ENCODE measurements at places on chromosomes 6 and 20.
A peak's percentile ranks its signal among the peaks of the same experiment; 100 is the strongest.

DNA sequence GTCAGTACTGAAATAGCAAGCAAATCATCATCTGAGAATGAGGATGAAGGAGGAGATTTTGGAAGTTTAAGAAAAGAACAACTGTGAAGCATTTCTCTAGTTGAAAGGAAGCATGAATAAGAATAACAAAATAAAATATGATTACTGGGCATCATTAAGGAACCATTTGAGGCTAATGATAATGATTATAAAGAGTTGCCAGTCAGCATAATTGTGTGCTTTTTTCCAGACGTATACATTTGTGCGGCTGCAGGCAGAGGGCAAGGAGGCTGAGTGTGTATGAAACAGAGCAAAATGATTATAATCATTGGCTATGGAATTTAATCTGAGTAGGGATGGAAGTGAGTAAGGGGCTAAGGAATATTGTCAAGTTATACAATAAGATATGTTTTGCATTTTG, 218.7 kb upstream of the FUT9 start:
- no peak for DNase-seq

DNA sequence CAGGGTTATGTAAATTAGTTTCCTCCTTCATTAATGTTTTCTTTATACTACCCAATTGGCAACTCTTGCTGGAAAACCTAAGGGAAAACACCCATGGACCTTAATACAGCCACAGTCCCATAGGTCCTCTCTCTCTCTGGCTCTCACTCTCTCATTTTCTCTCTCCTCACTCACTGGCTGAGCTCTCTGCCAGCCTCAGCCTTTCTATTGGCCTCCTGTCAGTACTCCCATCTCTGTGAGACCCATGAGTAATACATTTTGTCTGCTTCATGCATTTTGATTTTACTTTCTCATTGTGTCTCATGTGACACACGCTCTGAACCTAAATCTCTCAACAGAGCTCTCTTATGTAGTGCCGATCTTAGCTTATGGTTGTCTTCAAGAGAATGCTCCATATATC, 907.5 kb downstream of the C6orf118 start:
- DNase-seq, result no peak

GRCh38 chr6:117591405-117591804, 10.9 kb downstream of the GOPC start:
- no peak for DNase-seq

DNA sequence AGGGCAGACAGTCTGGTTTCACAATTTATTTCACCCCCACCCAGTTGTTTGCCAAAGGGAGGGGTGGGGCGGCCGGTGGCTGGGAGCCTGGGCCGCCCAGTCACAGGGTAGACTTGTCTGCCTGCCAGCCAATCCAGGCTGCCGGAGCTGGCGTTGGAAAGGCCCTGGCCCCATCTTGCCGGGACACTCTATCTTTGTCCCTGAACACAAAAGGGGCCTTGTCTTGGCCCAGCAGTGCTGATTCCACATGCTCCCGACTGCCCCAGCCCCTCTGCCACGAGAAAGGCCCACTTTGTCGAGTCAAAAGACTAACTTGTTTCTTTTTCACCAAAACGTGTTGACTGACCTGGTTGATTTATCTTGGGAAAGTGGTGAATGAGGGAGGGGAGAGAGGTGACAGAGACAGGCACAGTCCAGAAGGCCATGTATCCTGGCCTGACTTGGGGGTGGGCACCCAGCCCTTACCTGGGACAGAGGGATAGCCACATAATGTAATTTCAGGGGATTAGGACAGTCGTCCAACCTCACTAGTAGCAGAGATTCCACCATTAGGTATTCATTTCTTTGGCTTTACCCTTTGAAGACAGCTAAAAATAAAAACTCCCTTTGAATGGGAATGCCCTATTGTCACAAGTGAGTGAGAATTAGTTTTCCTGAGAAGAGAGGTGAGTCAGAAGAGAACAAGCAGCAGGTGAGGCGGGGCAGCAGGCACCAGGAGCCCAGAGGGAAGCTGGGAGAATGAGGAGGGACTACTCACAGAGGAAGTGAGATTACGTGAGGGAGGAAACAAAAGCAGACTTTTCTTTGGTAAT, 67.0 kb upstream of the SIRPA start:
- DNase-seq, result no peak

DNA sequence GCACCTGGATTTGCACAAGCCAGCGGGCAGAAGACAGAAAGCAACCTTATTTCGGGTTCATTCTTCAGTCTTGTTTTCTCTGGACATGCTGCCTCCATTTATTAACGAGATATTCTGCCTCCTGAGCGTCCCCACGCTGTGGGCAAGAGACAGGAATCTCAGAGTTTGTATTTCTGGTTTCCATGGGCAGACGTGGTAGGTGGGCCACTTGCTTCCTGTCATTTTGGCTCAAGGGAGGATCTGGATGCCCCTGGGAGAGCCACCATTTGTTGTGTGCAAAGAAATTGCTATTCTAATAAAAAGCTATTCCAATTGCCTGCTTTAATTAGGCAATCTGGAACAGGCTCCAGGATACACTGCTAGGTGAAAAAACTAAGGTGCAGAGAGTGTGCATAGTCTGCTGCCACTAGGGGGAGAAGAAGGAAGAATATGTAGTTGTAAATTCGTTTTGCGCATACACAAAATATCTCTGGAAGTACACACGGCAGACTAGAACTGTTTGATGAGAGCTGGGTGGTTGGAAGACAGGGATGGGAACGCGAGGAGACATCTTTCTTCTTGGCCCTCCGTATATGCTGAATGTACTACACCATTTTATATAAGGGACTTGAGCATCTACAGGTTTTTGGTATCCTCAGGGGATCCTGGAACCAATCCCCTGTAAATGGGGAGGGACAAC, 30.1 kb upstream of the SLC16A10 start:
- no peak for DNase-seq

DNA sequence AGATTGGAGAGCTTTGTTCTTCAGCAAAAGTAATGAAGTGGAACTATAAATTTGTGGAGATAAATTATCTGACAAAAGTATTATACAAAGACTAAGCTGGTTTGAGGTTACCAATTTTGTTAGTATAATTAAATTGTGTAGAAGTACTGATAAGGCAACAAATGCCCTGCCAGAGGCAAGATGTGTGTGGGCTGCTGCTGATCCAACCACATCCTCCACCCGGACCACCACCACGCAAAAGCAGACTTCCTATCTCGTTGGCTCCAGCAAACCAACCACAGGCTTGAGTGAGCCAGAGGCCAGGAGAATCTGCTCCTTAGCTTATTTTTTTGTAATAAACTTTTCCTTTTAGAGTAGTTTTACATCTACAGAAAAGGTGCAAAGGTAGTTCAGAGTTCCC, 1.1 kb upstream of the MYLK4 start:
- no peak for DNase-seq

DNA sequence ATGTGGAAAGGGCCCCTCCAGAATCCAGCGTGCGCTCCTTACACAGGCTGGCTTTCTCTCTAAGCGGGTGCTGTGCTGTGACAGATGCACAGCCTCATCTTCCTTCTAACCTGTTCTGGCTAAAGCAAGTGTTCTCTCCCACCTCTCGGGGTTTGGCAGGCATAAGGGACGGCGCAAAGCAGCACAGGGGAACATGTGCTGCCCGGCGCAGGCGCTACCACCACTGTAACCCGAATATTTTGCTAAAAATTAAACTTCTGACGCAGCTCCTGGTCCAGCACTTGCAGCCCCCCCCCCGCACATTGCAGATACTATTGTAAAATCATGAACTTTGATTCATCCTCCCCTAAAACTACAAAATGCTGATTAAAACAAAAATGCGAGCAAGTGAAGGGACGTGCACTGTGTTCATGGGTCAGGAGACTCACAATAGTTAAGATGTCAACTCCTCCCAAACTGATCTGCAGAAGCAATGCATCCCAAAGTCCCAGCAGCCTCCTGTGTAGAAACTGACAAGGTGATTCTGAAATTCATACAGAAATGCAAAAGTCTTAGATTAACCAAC, 43.0 kb downstream of the TAF4 start:
- DNase-seq, result no peak

DNA sequence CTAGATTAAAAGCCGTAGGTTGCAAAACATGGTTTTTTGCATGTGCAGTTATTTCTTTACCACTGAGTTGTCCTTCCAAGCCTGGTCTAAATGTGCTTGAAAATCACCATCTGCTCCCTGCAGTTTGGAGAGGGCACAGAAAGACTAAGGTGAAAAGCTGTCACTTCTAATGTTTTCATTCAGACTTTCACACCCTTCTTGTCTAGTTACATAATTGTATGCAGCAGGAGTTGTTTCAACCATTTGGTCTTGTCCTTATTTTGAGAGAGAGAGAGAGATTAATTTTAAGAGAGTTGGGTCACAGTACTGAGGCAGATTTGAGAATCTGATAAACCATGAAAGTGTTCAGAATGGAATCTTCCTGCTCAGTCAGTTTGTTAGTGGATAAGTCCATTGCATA, 82.5 kb downstream of the ARID1B start:
- no peak for DNase-seq

- DNase-seq, result no peak
Measured at GRCh38 chr6:25899123-25899522, 25.1 kb upstream of the SLC17A3 start.

DNA sequence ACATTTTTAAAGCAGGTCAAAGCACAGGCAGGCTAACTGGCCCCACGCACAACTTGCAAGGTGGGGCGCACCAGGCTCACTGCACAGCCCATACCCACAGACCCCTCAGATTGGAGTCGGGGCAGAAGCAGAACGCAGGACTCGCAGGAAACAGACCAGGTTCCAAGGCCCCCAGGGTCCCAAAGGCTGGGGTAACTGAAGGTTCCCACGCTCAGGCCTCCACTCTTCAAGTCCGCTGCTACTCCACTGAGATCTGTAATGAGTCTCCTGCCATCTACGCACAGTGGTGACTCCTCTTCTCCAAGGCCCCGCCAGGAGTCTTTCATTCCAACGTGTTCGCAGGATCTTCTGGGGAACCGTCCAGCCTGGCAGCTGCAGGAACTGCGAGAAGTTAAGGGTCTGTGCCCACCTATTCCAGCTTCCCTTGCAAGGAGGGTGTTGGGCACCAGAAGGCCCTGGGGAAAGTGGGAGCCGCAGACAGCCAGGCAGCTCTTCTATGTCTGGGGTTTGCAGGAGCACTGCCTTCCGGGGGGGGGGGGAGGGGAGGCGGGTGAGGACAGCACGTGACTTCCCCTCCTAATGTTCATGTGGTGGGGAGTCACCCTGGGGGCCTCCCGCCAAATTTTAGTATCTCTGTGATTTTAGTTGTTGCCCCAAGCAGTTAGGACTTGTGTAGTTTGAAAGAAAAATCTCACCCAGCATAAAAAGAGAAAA, 2.0 kb upstream of the TAF4 start:
- DNase-seq, result peak; percentile 15

DNA sequence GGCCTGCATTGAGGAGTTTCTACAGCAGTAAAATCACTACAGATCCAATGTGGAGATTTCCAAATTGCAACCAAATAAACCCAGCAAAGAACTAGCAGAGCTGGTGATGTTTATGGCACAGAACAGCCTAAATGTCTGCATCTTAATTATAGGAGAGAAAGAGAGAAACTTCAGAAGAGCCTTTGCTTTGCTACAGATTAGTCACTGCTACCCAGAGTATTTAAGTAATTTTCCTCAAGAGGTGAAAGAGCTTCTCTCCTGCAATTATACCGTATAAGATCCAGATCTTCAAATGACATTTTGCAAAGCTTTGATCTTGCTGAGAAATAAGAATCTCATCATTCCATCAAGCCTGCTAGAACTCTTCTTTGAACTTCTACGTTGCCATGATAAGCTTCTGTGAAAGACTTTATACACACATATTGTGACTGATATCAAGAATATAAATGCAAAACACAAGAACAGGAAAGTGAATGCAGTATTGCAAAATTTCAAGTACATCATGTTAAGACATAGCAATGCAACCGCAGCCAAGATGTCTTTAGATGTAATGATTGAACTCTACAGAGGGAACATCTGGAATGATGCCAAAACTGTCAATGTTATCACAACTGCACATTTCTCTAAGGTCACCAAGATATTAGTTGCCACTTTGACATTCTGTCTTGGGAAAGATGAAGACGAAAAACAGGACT, 48.0 kb downstream of the MKKS start:
- no peak for DNase-seq

- DNase-seq, result no peak
Measured at GRCh38 chr20:50802289-50802688, 7.4 kb downstream of the BCAS4 start.

DNA sequence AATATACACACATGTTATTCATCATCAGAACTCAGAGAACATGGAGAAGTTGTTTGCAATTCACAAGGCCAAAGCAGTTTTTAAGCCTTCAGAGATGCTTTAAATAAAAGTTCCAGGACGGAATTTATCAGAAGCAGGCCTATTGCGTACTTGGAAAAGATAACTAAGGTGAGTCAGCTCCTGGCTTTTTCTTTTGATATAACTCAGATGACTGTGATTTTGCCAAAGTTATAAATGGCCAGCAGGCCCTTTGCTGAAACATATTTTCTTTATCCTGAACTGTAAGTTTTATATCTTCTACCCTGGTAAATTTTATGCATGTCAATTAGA, 55.0 kb upstream of the PLCB1 start:
- DNase-seq, result no peak

DNA sequence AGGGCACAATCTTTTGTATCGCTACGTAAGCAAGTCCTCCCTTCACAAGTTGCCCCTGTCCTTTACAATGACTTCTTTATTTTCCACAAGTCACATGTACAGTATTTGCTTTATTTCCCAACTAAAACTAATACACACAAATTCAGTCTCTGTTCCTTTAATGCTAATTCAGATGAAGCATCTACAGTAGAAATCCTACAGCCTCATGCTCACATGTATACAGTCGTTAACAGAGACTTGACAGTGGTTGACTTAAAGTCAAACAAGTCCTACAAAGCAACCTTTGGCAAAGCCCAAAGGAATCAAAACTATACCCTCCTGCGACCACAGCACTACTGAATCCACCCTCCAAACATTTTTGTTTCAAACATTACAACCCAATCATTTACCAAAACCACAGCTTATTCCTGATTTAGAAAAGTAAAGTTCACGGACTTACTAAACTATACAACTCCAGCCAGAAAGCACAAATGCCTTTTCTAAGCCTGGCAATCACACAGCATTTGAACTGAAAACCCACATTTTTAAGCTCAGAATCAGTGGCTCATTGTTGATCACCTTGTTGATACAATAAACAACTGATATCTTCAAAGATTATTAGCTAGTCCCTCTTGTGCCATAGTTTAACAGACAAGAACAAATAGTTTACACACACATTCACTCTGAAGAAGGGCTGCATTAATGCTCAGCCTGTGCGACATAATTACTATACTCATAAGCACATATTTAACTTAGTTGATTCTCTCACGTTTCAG, 70.9 kb upstream of the NHSL1 start:
- DNase-seq, result no peak

DNA sequence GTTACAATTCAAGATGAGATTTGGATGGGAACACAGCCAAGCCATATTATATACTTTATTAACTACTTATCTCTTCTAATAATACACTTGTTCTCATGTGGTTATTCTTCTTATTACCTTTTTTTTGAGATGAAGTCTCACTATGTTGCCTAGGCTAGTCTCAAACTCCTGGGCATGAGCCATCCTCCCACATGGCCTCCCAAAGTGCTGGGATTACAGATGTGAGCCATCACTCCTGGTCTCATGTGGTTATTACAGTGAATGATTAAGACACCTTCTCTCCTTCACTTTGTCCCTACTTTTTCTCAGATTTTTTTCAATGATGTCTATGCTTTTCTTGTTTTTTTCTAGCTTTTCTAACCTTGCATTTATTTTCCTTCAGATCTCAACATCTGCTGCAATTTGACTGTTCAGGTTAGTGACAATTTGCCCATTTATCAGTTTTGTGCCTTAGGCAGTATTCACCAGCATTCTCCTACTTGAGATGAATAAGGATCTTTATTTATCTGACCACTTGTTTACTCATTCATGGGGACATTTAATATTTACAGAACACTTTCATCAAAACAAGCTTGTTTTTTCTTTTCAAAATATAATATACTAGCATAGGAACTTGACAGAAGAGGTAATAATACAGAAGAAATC, 105.7 kb downstream of the SLC16A10 start:
- no peak for DNase-seq
